GM04503 (cell line): ENCODE measurements at places on chromosomes 12 and 14.

- no peak for DNase-seq
These were observed 273.8 kb upstream of the SFSWAP start for GRCh38 chr12:131436922-131437705.

DNA sequence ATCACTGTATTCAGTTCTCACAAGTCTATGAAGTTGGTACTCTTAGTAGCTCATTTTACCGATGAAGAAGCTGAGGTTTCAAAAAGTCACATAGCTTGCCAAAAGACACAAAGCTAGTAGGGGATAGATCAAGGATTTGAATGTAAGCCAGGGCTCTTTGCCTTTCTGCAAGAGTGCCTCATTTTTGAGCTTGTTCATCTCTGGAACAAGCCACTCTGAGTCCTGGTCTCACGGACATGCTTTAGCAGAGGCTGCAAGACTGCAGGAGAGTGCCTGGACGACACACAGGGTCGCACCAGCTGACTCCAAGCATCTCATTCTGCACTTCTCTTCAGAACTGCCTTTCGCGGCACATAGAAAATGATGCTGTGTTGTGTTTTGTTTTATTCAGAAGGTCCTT lies 3.7 kb downstream of the NUAK1 start:
- no peak for DNase-seq

- DNase-seq = no peak
These were observed 1.1 kb downstream of the PAN2 start for GRCh38 chr12:56332512-56333196.

- DNase-seq = no peak
These were observed 34.6 kb downstream of the LTBP2 start for GRCh38 chr14:74577247-74577947.

DNA sequence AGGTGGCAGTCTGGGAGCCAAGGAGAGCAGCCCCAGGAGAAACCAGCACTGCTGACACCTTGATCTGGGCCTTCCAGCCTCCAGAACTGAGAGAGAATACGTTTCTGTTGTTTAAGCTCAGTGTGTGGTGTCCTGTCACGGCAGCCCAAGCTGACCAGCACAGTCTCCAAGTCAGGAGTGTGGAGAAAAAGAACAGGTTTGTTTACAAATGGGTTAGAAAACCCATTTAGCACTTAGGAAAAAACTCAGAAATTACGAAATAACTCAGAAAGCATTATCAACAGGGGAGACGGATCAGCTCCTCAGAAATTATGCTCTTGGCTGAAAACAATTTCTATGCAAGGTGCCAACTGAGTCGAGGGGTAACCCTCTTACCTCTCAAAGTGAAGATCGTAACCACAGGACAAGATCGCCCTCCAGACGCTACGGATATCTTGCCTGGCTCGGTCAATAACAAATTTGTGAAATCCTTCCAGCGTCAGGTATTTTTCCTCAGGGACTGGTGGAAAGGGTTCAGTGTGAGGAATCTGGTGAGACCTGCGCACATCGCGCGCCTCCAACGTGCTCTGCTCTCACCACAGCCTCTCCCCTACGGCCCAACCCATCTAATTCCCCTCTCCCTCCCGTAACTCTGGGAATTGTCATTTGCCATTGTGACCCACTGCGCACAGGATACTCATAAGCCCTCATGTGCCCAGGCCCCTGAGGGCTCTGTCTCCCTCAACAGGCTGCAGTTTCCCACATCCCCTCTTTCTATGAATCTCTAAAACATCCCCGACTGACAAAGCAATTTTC lies 50.2 kb downstream of the TRAFD1 start:
- no peak for DNase-seq
